ENCODE measurements at places on chromosomes 5 and 9.

- DNase-seq: no peak
Measured at GRCh38 chr5:7546555-7546954, 150.6 kb downstream of the ADCY2 start.

DNA sequence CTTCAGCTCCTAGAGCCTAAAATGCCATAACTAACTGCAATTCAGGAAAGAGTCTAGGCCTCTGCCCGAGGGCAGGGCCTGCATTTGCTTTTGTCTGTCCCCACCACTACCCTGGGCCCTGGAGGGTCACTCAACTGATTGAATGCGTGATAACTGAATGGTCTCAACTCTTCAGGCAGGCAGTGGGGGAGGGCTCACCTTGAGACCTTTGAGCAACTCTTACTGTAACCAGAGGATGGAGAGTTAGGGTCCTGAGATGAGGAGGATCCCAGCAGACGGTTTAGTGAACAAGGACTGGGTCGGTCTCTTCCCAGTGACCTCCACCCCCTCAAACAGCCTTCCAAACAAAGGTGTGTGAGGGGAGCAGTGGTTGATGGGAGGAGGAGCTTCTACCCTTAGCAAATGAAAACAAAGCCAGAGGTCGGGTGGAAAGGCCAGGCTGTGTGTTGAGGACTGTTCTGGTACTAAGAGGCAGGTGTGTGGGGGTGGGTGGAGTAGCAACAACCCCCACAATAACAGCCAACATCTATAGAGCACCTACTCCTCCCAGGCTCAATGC, 59.4 kb downstream of the CXXC5 start:
- no peak for DNase-seq

DNA sequence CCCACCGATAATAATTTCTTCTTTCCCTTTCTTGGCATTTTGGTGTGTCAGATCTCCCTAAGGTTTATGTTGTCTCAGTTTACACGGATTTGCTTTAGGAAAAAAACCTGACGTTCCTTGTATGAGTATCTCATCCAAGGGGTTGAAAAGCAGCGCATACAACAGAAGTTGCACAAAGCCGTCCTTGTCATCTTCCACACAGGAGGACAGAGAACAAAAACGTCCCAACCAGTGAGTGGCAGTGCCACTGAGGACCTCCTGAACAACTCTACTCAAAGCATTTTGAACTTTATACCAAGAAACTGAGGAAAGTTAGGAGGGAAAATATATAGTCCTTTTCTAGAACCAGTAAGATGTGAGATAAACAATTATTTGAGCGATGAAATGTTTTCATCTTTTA, 547.0 kb downstream of the PDE4D start:
- DNase-seq: no peak

- no peak for DNase-seq
Measured at GRCh38 chr5:172076761-172077244, 70.4 kb upstream of the FBXW11 start.

DNA sequence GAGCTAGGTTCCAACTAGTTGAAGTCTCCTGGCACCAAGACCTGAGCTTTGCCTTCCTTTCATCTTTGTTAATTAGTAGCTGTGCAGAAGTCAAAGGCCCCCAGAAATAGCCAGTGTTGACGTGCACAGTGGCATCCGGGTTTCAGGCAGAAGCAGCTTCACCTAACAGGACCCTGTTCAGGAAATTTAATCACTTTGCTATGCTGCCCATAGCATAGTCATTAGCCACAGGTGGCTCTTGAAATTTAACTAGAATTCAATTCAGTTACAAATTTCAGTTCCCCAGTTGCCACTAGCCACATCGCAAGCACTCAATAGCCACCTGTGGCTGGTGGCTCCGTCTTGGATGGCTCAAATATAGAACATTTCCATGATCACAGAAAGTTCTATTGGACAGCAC, 179.1 kb downstream of the GOLPH3 start:
- DNase-seq: no peak

DNA sequence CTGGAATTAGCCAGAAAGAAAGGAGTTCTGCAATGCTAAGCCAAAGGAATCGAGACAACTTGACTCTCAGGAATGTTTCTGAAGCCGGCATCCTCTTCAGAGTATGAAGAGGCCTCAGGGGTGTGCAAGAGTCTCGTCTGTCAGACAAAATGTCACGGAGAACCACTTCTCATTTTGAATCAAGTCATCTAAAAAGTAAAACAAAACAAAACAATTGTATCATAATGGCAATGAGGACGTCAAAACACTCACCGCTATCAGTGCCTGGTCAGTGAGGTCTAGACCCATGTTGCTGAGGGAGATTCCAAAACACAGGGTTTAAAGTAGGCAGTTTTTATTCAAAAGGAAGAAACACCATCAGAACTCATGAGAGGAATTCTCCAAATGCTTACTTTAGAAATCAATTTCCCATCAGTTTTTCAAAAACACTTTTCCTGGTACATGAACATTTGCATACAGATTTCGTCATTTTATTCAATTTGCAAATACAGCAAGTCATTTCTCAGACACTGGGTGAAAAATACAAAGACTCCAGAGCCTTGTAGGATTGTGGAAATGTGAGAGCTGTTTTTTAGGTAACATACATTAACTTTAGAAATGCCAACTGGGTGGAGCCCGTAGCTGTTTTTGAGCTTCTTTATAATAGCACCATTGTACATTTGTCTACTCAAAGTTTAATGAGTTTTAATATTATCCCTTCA, 89.5 kb upstream of the MAP3K1 start:
- no peak for DNase-seq

- DNase-seq: no peak
Measured at GRCh38 chr9:93501406-93501805, 48.0 kb upstream of the FAM120AOS start.

DNA sequence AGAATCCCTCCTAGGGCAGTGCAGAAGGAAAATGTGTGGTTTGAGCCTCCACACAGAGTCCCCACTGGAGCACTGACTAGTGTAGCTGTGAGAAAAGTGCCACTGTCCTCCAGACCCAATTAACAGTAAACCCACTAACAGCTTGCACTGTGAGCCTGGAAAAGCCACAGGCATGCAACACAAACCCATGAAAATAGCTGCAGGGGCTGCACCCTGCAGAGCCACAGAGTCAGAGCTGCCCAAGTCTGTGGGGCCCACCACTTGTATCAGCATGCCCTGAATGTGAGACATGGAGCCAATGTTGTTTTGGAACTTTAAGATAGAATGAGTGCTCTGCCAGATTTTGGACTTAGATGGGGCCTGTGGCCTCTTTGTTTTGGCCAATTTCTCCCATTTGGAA, 119.8 kb upstream of the CDH9 start:
- DNase-seq: no peak

- no peak for DNase-seq
Measured at GRCh38 chr5:95959051-95959887, 2.4 kb downstream of the ELL2 start.

- DNase-seq: no peak
Measured at GRCh38 chr5:95005811-95006210, 279.1 kb downstream of the MCTP1 start.

- DNase-seq: no peak
Measured at GRCh38 chr5:33832404-33833236, 59.2 kb downstream of the ADAMTS12 start.

DNA sequence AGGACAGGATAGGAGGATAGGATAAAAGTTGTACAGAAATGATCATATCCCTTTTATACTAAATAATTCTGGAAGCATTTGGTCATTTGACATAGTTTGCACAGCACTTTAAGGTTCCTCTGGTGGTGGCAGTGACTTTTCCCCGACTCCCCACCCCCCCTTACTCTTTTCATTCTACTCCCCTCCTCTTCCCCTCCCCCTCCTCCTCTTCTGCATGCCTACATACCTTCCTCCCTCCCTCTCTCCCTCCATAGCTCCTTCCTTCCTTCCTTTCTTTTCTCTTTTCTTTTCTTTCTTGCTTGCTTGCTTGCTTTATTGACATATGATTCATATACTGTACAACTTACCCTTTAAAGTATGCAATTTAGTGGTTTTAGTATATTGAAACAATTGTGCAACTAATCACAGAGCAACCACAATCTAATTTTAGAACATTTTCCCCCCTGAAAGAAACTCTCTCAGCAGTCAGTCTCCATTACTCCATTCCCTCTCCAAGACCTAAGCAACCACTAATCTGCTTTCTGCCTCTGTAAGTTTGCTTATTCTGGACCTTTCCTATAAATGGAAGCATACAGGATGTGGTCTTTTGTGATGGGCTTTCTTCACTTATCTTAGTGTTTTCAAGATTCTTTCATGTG, 159.0 kb downstream of the HACD4 start:
- DNase-seq: no peak

GRCh38 chr5:140182803-140183367, 7.9 kb downstream of the CYSTM1 start:
- DNase-seq: no peak

DNA sequence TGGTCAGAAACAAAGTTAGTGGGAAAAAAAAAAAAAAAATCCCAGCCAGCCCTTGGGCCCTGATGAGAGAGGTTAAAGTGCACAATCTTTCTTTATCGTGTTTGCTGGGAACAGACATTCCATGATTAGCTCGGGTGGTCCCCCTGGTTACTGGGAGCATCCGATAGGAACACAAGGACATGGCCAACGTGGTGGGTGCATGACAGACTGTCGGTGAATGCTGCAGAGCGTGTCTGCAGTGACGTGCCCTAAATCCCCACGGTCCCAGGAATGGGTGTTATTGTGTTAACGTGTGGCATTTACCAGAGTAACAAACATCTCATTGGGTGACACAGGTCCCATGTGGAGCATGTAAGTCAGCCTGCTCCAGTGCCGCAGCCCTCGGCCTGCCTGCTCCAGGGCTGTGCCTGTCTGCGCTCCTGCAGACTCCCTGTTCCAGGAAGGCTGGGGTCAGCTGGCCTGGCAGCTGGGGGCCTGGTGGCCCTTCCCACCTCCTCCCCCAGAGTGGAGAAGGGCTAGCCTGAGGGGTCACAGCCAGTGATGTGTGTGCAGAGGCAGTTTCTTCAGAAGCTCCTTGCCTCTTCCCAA, 34.3 kb upstream of the TBC1D2 start:
- no peak for DNase-seq

DNA sequence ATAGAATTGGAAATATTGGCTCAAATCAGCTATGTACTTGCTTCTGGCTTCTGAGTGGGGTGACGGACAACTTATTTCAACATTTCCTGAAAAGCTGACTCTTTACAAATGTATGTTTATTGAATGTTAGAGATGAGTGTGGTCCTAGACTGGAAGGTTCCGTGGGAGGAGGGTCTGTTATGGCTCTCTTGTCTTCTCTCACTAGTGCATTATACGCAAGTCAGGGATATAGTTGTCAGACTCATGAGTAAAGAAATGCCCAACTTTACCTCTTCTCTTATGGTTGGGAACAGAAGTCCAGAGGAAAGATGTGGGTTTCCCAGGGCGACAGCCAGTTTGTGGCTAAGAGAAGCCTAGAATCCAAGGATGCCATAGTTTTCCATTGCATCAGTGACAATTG, 839.3 kb upstream of the WWC1 start:
- no peak for DNase-seq

- no peak for DNase-seq
Measured at GRCh38 chr9:91488341-91488740, 64.7 kb upstream of the NFIL3 start.

DNA sequence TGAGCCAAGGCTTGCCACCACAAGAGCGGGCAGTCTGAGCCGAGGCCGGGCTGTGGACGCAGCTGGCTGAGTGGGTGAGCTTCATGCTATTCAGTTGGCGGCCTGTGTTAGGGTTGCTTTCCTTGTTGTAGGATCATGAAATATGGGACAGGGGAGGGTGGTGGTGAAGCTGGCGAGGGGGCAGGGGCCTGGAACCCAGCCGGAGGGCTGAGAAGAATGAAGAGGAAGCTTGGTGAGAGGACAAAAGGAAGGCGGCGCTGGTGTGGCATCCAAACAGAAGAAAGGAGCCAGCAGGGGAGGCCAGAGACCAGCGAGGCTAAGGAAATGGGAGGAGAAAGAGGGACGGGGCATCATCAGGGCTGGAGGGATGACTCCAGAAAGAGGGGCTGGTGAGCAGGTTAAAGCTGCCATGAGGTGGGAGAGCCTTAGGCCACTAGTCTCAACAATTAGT, 18.3 kb downstream of the RALGPS1 start:
- no peak for DNase-seq

DNA sequence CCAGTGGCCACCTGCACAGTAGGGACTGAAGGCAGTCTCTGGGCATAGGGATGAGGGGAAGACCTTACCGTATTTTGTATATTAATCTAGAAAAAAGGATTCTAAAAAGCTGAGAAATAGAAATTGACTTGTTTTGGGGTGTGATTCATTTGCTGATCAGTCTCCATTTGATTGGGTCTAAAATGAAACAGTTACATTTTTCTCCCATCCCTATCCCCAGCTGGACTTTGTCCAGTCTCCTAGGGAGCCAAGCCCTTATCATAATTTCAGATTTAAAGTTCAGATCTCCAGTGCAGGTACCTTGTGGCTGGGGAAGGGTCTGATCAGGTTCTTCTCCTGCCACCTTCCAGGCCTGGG, 240.8 kb downstream of the FANCC start:
- DNase-seq: no peak

DNA sequence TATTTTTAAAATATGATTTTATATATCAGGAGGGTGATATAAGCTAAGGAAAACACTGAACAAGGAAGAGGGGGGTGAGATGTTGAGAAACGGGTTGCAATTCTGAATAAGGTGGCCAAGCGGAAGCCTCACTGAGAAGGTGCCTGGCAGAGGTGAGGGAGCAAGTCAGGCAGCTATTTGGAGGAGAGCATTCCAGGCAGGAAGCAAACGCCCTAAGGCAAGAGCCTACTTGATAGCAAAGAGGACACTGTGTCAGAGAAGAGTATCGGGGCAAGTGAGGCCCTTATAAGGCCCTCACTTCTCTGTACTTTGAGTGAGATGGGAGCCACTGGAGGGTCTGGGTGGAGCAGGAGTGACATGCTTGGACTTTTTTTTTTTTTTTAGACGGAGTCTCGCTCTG, 8.0 kb upstream of the CTNNA1 start:
- no peak for DNase-seq
